GM12892 (cell line): ENCODE measurements at places on chromosomes 7 and 10.
A peak's percentile ranks its signal among the peaks of the same experiment; 100 is the strongest.

DNA sequence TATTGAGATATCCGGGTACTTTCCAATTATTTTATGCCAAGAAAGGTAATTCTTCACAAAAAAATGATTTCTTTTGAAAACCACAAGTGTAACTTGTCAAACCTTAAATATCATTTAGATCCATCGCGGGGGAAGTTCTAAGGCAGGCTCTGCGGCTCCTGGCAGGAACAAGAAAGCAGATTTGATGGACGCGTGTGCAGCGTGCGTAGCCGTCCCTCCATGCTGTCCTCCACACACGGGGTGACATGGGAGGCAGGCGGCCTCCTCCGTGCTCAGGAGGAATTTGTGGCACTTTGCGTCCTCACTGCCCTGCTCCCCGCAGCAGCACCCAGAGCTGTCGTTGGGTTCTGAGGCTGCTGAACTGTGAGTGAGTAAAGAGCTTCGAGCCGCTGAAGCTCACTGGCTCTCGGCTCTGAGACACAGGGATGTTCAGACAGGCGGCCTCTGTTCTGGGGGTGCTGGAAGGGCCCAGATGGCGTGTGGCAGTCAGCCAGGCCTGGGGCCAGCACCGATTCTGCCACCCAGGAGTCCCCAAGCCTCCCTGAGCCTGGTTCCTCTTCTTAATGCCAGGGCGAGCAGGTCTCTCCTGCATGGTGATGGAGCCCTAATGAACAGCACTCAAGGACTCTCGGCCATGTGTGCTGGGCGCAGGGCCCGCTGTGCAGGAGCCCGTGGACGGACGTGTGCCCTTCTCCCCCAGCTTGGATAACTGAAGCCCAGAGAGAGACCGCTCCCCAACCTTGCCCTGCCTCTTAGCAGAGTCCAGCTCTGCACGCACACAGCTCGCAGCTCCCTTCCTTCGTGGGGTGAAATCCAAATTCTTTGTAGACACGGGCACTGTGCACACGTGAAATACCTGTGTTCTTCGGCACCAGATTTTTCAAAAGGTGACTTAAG, 185.4 kb upstream of the SHH start:
- DNase-seq: no peak

GRCh38 chr10:133164816-133165555, 5.0 kb downstream of the KNDC1 start:
- no peak for DNase-seq

- DNase-seq: no peak
Measured at GRCh38 chr10:30853066-30853465, 178.6 kb downstream of the ZNF438 start.

- no peak for DNase-seq
Measured at GRCh38 chr10:112082120-112082519, 101.4 kb downstream of the GPAM start.

GRCh38 chr7:130415006-130415405, 25.8 kb downstream of the CEP41 start:
- DNase-seq: no peak

DNA sequence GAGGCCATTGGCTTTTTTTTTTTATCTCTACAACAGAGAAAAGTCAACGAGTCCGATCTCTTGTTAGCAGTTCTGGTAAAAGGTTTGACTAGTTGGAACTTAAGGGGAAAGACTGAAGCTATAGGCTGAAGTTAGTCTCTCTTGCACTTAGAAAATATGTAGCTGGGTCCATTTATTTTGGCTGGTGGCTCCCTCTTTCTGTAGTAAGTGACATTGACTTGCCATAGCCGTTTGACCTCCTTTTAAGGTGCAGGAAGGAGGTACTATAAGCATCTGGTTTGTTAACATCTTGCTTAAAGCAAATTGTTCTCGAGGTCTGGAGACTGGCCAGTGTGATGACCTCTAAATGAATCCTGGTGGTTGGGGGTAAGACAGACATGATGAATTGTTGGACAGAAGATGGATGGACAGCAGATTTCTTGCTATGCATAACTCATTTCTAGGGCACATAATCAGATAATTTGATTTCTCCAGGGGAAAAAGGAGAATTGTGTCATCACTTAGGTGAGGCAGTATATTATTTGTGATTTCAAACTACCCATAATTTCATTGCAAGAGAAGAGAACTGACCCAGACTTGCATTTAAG, 356.3 kb upstream of the GALNT17 start:
- no peak for DNase-seq

DNA sequence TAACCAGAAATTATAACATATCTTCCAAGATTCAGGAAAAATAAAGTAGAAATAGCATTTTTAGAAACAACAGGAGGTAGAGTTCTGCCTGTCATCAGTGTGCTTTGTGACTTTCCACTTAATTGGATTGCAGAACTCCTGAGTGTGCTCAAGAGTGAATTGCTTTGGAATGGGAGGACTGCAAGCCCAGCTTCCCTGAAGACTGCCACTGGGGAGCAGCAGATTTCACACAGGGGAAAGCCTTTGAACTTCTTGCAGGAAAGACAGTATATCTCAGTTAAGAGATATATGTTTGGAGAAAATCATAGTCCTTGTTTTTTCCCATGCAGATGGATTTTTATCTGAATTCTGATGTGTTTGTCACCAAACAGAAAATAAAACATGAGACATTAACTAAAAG, 124.5 kb downstream of the TMEM168 start:
- DNase-seq: no peak

DNA sequence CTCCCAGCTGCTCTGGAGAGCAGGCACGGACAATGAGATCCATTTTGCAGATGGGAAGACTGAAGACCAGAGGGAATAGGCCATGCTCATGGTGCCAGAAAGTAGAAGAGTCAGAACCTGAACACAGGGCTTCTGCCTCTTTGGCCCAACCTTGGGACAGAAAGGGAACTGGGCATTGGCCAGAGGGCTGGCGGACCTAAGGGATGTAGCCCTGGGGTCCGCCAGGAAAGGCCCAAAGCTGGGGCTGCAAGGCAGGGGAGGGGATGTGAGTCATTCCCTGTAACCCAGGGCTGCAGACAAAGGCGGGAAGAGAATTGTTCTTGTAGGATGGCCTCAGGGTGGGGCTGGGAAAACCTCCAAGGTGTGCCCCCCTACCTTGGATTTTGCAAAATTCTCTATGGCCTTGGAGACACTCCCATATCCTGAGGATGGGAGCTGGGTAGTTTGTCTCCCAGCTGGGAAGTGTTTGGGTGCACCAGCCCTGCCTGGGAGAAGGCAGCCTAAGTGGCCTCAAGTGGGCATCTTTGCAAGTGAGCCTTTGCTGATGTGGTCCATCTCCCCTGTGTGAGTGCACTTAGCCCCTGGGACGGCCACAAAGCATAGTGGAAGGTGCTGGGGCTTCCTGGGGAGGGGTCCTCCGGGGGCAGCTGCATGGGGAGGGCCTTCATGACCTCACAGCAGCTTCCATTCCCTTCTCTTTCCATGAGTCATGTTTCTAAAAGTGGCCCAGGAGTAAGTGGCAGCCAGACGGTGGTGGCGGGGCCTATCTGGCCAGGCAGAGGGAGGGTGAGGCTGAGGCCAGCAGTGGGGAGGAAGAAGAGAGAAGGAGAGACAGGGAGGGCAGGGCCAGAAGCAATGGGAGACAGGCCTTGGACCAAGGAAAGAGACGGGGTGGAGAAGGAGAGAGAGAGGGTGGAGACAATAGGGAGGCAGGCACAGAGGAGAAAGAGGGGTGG, 9.2 kb downstream of the AQP1 start:
- DNase-seq: no peak

GRCh38 chr7:100852048-100852872, at the start of gene SLC12A9:
Gene SLC12A9 (plus strand): TSS chr7:100852713. CDS start chr7:100854198, 1,485 bp downstream.
- DNase-seq: peak; percentile 97

DNA sequence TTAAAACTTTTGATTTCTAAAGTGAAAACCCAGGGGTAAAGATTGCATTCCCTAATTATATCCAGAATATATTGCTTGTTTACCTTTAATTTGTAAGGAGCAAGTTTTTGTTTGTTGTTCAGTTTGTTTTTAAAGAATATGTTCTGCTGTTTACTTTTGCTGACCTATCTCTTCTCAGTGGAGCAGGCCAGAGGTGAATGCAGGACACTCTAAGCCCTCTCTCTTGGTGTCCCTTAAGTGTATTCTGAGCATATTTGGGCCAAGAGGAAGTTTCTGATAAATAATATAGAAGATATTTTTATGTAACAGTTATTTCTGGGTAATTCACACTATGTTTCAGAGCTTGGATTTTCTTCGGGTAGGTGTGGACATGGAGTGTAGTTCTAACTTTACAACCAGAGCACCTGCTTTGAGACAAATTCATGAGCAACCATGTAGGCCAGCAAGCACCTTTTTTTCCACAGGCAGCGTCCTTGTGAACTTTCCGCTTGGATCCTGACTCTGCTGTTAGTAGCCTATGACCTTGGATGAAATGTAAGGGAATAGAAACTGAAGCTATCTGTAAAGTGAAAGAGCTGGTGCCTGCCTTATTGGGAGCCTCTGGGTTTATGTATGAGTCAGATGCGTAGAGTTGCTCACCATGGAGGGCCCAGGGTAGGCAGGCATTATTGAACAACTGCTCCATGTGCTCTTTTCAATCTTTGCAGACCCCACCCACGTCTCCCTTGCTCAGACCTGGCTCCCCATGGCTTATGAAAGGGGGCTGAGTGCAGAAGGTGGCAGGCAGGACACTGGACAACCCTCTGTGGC, 16.1 kb downstream of the OGDH start:
- no peak for DNase-seq

DNA sequence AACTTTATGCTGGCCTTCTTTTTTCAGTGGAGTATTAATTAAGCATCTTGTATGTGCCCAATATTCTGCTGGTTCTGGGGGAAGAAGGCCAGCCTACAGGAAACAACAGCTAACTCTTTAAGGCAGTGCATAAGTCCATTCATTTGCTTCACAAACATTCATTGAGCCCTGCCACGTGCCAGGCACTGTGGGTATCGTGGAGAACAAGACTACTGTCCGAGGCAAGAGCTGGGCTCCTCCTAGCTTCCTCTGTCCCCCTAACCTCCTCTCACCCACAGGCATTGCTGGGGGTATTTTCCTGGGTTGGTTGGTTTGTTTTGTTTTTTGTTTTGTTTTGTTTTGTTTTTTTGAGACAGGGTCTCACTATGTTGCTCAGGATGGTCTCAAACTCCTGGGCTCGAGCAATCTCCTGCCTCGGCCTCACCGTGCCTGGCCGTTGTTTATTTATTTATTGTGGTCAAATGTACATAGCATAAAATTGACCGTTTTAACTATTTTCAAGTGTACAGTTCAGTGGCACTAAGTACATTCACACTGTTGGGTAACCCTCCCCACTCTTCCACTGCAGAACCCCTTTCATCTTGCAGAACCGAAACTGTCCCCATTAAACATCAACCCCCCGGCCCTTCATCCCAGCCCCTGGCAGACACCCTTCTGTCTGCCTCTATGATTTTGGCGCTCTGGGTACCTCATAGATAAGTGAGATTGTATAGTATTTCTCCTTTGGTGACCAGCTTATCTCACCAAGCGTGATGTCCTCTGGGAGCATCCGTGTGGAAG, 32.6 kb downstream of the CHST3 start:
- no peak for DNase-seq

GRCh38 chr7:118473271-118473670, 248.8 kb downstream of the ANKRD7 start:
- no peak for DNase-seq
